ENCODE measurements at places on chromosomes 1 and 21. TPM values are rescaled to one million over a fixed set of nuclear protein-coding genes. Genes with fewer than 3 reads are reported as not detected.

The HPCA gene
- total RNA-seq = not detected

The UBE2U gene
- not detected for total RNA-seq

The KCNJ10 gene
- total RNA-seq = not detected

The DNALI1 gene
- total RNA-seq = 13.0 TPM

DNA sequence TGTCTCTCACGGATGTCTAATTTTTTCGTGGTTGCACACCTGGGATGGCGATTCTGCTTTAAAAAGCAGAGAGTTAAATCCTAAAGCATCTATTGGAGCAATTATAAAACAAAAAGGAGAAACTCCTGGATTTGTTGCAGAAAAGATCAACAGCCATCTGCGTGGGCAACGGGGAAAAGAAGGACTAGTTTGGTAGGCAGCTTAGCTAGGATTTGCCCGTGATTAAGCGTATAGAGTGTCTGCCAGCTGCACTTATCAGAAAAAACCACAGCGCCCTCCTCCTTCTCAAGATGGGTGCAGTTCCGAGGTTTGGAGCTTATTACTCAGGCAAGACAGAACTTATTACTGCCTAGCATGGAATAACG is 526 bp upstream of the SLC25A24 start:
- DNase-seq = peak; percentile 6

DNA sequence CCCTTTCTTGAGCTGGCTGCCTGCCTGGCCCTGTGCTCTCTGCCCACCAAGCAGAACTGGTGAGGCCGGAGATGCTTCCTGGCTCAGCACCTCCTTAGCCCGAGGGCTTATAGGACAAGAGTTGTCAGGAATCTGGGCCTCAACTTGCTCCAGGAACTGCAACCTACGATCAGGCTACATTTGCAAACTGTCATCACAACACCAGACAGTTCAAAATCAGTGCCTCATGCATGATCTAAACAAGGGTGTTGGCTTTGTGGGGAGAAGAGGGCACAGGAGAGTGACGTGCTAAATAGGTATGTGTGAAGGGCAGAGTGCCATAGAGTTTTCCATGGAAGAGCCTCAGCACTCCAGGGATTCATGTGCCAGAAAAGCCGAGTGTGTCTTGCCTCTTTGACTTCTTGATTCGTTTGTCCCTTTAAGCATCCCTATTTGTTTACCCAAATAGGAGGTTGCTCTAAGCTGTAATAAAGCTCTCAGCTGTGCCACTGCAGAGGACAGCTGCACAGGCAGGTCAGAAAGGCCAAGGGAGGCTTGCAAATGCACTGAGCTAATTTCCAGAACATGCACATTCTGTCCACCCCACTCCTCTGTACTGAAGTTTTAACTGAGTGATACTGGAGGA is 30.2 kb upstream of the NEK2 start:
- no peak for DNase-seq

- DNase-seq = no peak
These were observed 146.1 kb downstream of the SPATA46 start for GRCh38 chr1:162230517-162230916.

GRCh38 chr1:921011-921837 is 2.5 kb upstream of the SAMD11 start:
- peak; percentile 69 for DNase-seq

DNA sequence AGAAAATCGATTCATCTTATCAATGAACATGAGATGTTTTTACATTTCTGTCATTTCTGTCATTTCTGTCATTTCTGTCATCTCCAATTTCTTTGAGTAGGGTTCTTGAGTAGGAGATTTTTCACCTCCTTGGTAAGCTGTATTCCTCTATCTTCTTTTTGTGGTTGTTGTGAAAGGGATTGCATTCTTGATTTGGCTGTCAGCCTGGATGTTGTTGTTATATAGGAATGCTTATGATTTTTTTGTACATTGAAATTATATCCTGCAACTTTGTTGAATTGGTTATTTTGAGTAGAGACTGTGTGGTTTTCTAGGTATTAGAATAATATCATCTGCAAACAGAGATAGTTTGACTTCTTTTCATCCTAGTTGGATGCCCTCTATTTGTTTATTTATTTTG is 1233.7 kb downstream of the PLA2G4A start:
- DNase-seq = no peak

DNA sequence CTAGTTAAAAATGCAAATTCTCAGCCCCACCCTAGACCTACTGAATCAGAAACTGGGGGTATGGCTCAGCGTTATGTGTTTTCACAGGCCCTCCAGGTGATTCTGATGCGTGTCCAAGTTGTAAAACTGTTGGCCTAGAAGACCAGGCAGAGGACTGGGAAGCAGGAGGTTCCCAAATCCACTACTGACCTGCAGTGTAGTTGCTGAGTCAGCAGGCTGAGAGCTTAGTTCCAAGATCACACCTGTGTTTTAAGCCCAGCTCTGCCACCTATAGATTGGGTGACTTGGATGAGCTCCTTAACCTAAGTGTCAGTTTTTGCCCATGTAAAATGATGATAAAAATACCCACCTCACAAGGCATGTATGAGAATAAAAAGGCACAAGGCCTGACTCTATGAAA is 4.1 kb downstream of the GRHL3 start:
- DNase-seq = no peak

DNA sequence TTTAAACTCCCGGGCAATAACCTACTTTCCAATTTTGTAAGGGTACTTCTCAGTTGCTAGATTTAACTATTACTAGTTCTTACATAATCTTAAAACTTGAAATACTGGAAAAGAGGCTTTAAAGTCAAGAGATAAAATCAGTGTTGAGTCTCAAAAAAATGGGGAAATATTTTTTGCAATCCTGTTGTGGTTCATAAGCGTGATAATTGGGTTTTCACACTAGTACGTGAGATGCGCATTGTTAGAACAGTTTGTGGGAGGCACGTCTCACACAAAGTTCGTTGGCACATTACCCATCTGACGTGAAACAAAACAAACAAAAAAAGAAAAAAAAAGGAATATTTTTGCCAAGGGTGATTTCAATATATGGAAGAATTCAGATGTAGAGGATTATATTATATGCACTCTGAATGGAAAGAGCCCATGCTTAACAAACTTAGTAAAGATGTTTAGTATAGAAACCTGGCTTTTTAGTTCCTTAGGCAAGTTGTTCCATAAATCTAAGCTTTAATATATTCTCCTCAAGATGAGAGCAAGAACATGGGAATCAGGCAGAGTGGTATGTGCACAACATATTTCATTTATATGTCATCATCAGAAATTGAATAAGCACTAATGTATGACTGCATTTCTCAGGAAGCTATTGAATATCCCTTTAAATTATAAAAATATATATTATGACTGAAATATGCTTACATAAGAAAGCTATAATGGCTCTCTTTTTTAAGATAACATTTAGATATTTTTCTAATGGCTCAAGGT is 73.9 kb upstream of the TNFSF4 start:
- DNase-seq = no peak

GRCh38 chr1:72281637-72282270 is 585 bp downstream of the NEGR1 start:
- no peak for DNase-seq

DNA sequence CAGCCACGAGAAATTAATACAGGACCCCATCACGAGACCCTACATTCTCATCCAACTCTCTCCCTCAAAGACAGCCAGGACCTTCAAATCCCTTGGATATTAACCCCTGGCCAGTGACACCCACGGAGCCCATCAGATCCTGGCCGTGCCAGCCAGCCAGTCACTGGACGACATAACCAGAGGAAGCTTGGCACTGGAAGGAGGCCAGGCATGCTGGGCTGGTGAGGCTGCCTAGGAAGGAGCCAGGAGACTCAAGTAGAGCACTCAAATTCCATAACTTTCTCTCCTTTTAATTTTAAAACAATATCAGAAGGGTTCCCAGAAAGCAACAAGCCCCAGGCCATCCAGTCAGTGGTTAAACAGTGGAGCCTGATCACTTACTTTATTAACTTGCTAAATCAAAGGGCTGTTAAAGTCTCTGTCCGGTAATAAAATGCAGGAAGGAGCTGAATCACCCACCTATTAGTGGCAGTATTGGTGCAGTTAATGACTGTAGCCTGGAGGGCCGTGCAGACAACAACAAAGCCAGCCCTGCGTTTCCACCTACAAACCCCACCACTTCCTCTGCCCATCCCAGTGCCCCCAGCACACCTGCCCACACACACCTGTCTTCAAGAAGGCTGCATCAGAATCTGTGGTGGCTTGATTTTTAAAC is 78.0 kb downstream of the HIVEP3 start:
- DNase-seq = no peak

DNA sequence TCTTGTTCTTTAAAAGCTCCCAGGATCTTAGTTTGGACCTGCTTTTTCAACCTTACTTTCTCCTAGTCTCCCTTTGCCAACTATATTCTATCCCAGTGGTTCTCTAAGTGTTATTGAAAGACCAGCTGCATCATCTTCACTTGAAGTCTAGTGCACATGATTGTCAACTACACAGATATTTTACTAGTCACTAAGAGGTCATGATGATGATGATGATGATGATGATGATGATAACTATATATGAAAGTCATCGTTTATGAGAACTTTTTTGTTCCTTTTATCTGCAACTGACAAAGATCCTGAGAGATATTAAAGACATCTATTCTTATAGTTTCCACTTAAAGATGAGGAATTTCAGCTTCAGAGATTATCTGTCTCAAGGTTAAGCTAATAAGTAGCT is 479.0 kb upstream of the ZRANB2 start:
- DNase-seq = no peak

GRCh38 chr1:204945565-204945977 is 74.9 kb downstream of the NFASC start:
- no peak for DNase-seq

GRCh38 chr1:93577536-93578432 is 103.9 kb downstream of the BCAR3 start:
- DNase-seq = no peak

DNA sequence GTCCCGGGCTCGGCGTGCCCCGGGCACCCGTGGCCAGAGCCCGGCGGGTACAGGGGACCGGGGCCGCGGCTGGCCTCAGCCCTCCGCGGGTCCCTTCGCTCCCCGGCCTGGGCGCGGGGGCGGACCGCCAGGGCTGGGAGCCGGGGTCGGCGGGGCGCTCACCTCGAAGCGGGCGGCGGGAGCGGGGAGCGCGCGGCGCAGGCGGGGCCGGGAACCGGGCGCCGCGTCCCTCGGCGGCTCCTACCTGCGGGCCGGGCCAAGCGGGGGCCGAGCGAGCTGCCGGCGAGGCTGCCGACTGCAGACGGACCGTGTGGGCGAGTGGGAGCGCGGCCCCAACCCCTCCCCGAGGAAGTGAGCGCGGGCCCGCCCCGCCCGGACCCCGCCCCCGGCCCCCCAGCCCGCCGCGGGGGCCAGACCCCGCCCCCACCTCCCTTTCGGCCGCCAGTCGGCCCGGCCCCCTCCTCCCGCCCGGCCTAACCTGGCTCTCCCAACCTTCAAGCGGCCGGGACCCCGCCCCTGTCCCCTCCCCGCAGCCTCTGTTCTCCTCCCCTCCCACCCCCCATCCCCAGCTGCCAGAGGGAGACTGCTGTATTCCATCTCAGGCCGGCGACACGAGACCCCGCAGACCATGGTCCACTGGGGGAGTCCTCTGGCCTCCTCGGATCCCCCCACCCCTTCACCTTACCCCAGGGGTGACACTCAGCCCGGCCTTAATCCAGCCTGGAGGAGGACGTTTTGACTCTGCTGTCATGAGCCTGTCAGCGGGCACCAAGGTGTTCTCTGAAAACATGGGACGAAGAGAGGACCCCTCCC is at the start of gene FHL3:
Gene FHL3 (minus strand): TSS at position 320 of the 813 bp plus-strand sequence. CDS start 6,102 bp downstream, outside the sequence.
- DNase-seq = peak; percentile 70

GRCh38 chr1:23585321-23586022 is 26.2 kb upstream of the ID3 start:
- DNase-seq = no peak

DNA sequence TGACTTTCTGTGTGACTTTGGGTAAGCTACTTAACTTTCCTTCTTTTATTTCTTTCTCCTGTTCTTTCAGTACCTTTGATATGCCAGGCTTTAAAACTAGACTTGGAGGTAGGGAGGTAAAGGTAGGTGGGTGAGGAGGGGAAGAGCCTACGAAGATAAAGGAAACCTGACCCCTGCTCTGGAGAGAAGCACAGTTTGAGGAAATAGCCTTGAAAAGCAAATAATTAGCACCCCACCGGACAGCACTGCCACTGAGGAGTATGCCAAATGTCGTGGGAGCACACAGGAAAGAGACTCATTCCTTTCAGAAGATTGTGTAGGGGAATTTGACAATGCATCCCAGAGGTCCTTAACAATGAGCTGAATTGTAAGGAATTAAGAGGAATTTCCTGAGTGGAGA is 65.2 kb upstream of the SPAG17 start:
- no peak for DNase-seq

DNA sequence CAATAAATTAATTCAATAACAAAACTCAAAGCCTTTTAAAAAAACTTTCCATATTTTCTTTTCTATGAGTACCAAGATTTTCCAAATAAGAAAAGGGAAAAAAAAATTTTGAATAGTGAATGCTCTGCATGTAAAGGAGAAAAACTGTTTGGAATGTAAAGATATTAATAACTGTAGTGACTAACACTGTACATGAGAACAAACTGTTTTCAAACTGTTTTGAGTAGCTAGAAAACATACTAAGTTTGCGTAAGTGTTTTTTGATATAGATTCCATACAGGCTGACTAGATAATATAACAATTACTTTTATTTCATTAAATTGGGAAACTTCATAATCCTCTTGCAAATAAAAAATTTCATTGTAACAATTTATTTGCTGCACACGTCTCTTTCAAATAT is 150.5 kb downstream of the DPYD start:
- DNase-seq = no peak

All from endothelial cell (in vitro differentiated cells).